GM23338 (cell line): ENCODE measurements at places on chromosomes 2 and 18.

DNA sequence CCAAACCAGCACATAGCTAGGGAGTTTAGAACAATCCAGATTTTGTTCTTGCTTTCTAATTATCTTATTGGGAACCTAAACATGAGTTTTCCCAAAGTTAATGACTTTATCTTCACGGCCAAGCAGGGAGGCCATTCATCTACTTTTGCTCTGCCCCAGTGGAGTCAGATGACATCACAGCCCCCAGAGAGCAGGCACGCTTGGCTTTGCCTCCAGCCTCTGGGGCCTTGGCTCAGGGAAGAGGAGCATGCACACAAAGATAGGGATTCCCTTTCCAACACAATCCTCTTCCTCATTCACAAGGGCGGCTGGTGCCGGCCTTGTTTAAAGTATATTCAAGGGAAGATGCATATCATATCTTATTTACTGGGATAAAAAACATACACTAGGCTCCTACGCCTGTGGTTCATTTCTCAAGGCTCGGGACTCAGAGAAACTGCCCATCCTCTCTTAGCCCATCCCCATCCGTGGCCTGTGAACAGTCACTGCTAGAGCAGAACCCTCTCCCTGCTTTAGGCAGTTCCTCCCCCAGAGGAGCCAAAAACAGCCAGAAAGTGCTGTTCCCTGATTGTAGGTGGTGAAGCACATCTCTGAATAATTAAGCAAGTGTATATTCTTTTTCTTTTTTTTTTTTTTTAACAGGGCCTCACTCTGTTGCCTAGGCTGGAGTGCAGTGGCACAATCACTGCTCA lies 21.2 kb downstream of the TGFA start:
- DNase-seq: no peak

DNA sequence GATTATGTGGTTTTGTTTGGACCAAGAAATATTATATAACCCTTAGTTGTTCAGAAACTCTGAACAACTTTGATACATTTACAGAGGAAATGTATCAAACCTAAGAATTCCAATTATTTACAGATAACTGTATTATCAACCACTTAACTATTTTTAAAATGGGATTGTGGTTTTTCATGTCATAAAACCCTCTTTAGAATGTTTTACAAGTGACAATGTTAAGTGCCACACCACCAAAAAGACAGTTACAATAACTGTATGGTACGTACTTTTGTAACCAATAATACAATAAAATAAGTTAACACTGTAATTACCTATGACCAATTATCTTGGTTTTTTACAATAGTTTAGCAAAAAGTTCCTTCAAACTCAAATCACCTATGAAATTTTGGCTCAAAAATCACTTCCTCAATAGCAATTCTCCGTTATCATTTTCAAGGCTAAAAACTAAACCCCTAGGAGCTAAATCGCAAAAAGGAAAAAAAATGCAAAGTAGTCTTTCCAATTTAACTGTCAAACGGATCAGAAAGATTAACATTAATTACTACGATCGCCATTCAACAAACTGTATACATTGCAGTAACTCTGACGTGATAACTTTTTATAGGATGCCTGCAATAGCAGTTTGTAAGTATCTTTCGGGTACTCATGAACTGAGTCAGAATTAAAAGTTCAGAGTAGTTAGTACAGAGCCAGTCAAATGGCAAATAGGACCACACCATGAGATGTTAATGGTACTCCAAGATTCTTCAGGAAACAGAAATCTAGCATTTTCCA lies 1.5 kb downstream of the ROCK1 start:
- DNase-seq: no peak

DNA sequence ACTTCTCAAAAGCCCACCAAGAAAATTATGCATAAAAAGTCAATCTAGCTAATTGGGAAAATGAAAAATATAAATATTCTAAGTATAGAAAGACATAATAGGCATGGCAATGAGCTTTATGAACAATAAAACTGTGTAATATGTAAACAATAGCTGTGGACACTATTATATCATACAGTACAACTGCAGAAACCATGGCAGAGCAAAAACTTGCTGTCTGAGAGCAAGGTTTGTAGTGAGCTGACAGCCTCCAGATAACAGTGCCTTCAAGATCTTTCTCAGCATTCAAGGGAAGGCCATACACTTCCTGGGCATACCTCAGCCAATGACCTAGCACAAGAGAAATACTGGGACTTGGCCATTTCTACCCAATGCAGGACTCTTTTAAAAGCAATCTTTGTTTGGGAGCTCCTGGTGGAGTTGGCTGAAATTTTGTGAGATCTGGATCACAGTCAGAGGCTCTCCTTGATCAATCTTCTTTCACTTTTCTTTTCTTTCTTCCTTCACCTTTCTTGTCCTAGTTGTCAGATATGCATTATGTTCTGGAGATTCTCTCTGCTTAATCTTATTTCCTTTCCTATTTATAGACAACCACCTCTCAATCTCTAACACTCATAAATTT lies 427.2 kb upstream of the UBE2E3 start:
- DNase-seq: no peak

- peak; percentile 30 for DNase-seq
Measured at GRCh38 chr2:224286923-224287322, 115.0 kb downstream of the FAM124B start.

GRCh38 chr2:22734373-22735045 lies 650.5 kb upstream of the KLHL29 start:
- no peak for DNase-seq

GRCh38 chr18:43382641-43383403 lies 105.5 kb upstream of the SYT4 start:
- DNase-seq: no peak

- no peak for DNase-seq
Measured at GRCh38 chr2:205792908-205793307, 110.6 kb downstream of the NRP2 start.

- DNase-seq: no peak
Measured at GRCh38 chr2:18971628-18972027, 382.3 kb upstream of the NT5C1B start.

DNA sequence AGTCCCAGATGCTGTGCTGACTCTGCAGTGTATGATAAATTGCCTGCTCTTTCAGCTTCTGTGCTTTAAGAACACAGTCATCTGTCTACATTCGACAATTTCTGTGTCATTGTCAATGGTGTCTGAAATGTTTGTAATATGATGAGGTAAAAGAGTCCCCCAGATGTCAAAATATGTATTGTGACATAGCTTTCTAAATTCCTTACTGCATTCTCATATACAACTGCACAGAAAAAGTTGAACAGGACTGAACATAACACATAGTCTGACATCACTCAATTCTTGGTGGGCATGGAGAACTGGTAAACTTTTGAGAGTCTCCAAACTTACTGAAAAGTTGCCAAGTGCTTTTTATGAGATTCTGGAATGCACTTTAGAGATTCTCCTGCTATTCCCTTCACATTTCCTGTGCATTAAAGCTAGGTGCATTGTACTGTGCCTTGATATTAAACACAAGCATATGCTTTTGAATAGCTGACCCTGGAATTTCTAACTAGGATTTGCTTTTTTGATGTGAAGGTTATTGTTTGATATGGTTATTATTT lies 48.1 kb upstream of the ARHGAP28 start:
- DNase-seq: no peak

DNA sequence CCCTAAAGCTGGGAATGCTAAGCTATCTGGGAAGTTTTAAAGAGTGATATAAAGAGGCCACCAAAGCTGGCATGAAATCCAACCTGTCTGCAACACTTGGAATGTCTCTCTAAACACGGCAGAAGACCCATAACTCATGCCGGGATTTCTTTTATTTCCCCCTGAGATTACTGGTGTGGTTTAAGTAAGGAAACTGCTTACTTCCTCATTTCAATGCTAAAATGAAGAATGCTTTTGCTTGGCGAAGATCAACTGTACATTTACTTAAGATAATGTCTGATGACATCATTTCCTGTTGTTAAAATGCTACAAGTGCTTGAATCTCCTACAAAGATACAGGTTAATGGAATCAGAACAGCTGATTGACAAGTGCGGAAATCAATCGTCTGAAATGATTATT lies 353.8 kb upstream of the SALL3 start:
- no peak for DNase-seq

GRCh38 chr2:125240870-125241269 lies 1215.8 kb downstream of the CNTNAP5 start:
- DNase-seq: no peak

GRCh38 chr2:70508711-70509462 lies 44.7 kb downstream of the TGFA start:
- DNase-seq: no peak

- DNase-seq: no peak
Measured at GRCh38 chr2:231769170-231770136, 11.6 kb downstream of the PDE6D start.

GRCh38 chr2:12177455-12178288 lies 431.2 kb downstream of the LPIN1 start:
- DNase-seq: no peak

DNA sequence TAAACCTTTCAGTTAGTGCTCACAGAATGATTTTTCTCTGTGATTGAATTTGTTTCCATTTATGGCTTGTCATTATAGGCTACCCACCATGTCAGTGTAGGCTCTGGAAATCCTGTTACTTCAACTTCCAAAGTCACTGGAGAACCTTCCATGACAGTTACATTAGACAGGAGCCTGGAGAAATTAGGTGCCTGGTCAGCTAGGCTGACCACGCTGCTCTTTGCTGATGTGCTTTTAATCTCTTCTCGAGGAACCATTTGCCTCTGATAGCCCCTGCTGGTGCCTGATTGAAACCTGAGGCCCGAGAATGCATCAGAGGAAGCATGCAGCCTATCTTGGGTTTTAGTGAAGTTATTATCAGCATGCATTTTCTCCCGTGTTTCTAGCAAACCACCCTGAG lies 29.6 kb upstream of the TTN start:
- peak; percentile 38 for DNase-seq

GRCh38 chr18:65975536-65975935 lies 224.7 kb downstream of the CDH7 start:
- DNase-seq: no peak

DNA sequence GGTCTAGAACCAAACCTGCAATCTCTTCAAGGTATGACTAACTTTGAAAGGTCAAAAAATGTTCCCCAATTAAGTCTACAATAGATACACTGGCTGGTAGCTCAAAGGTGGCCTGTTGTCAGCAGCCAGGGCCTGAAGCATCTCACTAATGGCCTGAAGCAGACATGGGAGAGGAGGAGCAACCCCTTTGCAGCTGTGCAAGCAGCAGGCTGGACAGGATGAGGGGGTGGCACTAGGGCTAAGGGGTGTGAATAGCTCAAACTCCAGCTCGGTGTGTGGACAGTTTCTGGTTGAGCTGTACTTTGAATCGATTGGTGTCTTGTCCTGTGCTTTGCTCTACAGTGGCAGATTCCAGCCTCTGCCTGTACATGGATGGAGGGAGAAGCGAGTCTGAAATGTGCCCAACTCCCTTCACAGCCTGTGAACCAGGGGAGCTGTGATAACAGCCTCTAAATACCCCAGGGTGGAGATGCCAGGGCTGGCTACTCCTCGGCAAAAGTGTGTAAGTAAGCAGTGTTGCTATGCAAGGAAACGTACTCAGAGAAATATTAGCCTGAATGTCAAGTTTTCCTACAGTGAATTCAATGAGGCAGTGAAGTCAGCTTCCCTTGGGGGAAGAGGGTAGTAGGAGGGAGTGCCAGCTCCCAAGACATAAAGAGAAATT lies 34.7 kb upstream of the DTNB start:
- no peak for DNase-seq

GRCh38 chr2:54599914-54600313 lies 123.5 kb upstream of the EML6 start:
- DNase-seq: no peak
